ENCODE measurements at places on chromosomes 12 and 14.

DNA sequence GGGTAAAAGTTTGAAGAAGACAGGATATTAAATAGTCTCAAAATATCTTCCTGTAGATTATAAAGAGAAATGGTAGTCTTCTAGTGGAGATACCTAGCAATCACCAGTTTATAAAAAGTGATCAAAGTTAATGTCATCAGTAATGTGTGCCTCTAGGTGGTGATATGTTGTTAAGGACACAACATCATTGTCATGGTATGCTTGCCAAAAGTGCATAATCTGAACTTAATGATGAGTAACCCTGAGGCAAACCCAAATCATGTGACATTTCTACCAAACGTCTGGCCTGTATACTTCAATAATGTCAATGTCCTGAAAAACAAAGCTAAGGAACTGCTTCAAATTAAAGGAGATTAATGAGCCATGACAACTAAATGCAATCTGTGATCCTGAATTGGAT lies 214.7 kb downstream of the PHLDA1 start:
- no peak for DNase-seq

GRCh38 chr12:116366824-116367223 lies 89.3 kb upstream of the MED13L start:
- no peak for DNase-seq

- DNase-seq: no peak
Observed at GRCh38 chr12:76180401-76181277, 96.2 kb upstream of the NAP1L1 start.

DNA sequence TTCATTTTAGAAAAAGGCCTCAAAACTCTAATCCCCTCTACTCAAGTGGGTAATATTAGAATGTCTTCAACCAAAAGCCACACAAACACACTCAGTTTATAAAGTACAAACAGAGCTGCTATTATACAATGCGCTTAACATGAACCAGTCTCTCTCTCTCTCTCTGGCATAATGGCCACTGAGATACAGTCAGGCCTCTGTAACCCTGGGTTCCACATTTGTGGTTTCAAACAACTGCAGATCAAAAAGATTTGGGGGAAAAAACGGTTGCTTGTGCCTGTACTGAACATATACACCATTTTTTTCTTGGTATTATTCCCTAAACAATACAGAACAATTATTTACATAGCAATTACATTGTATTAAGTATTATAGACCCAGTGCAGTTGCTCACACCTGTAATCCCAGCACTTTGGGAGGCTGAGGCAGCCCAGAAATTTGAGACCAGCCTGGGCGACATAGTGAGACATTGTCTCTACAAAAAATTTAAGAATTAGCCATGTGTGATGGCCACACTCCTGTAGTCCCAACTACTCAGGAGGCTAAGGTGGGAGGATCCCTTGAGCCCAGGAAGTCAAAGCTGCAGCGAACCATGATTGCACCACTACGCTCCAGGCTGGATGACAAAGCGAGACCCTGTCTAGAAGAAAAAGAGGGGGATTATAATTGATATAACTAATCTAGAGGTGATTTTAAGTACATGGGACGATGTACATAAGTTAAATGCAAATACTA lies 5.6 kb downstream of the SLC11A2 start:
- DNase-seq: no peak

DNA sequence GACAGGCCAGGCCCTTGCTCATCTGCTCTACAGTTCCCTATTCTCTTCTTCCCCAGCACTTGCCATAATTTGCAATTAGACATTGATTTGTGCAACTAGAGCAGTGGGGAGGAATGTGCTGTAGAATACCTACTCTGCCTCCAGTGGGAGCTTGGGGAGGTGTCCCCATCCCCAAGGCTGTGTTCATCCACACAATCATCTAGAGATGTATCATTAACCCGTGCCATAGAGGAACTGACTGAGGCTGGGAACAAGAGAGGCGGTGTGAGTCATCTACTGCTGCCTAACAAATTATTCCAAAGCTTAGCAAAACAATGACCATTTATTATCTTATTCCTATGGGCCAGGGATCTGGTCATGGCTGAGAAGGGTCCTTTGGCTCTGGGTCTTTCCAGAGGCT lies 5.1 kb upstream of the OTUB2 start:
- DNase-seq: no peak

DNA sequence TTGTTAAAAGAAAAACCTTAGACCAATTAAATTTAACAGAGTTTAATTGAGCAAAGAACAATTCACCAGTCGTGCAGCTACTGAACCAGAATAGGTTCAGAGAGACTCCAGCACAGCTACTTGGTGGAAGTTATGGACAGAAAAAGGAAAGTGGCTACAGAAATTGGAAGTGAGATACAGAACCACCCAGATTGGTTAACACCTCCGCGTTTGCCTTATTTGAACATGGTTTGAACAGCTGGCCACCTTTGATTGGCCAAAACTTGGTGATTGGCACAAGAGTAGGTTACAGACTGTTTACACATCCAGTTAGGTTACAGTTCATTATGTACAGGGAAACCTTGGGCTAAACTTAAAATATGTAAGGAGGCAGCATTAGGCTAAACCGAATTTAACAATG lies 54.9 kb downstream of the SRGAP1 start:
- no peak for DNase-seq

- DNase-seq: peak; percentile 94
Observed at GRCh38 chr12:26832822-26833742, at the start of gene ITPR2. TSS of gene ITPR2 (minus strand) at chr12:26833194. CDS start at chr12:26832781, 413 bp downstream.

GRCh38 chr14:97571866-97572555 lies 774.8 kb downstream of the VRK1 start:
- no peak for DNase-seq

GRCh38 chr12:96427269-96427729 lies 27.1 kb upstream of the CDK17 start:
- peak; percentile 23 for DNase-seq

DNA sequence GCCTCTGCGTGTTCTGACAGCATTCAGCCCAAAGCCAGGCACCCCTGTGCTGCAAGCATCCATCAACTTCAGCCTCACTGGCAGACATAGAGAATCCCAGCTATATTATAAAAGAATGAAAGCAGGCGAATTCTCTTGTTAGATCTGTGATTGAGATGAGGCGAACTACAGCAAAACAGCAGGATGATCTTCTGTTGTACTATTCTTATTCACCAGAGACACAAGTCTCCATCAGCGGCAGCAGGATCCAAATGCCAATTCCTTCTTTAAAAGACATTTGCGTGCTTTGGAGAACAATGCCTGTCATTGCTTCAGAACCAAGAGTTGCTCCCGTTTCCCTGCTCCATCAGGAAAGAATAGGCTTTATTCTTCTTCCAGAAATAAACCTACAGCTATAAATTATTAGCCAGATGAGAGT lies 188.9 kb downstream of the SLC41A2 start:
- no peak for DNase-seq

- no peak for DNase-seq
Observed at GRCh38 chr12:63805704-63806672, 26.3 kb downstream of the RXYLT1 start.

GRCh38 chr12:7229741-7230140 lies 40.3 kb downstream of the PEX5 start:
- no peak for DNase-seq

- DNase-seq: peak; percentile 80
Observed at GRCh38 chr12:795305-795704, 42.9 kb downstream of the WNK1 start.

- peak; percentile 67 for DNase-seq
Observed at GRCh38 chr12:103928682-103929045, 1.5 kb upstream of the HSP90B1 start.

GRCh38 chr14:37590428-37591139 lies 4.5 kb downstream of the FOXA1 start:
- DNase-seq: no peak

DNA sequence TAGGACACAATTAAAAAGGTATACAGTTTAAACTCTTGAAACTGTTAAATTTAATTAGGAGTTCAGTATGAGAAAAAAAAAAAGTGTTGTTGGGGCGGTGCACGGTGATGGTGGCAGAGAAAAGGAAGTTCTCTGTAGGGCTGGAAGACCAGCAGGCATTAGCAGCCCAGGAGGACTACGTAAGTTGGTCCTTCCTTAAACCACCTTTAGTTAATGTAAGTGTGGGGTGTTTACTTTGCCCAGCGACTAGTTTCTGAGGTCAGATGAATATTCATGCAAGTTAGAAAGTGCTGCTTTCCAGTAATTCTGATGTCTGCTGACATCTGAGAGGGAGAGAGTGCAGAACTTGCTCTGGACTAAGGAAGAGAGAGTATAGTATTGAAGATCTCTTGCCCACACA lies 54.9 kb downstream of the NKX2-1 start:
- DNase-seq: no peak

DNA sequence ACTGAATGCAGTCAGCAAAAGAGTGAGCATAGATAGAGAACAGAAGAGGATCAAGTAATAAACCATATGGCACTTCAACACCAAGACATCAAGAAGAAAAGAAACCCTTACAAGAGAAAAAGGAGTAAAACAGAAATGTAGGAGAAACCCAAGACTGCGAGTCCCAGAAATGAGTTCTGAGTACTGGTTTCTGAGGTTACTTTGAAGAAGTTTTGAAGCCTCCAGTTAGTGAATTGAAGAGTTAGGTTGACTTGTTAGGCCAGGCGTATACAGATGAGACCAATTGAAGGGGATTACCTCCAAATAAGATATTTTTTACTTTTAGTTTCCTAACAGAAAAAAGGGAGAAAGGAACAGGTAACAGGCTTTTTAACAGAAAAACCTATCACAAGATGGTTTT lies 162.2 kb upstream of the SSTR1 start:
- no peak for DNase-seq

DNA sequence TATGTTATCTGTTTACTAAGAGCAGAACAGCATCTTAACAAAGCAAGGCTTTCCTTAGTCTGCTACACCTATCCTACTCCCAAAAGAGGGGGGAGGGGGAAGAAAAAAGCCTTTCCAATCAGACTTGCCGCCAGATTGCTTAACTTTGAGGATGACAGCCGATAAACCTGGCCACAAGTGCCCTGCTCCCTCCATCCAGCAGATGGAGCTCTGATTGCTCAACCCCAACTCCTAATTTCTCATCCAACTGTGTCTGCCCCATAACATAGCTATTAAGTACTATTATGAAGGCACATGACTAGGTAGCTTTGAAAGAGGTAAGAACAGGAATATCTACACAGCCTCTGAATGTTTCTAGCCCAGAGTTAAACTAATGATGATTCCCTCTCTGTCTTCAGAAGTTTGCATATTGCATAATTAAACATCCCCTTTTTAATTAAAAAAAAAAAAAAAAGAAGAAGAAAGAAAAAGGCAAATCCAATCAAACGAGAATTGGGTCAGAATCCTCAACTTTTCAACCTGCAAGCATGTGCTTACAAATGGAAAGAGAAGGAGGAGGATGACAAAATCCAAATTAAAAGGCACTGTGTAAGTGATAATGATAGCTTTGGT lies 247.4 kb downstream of the GALC start:
- peak; percentile 21 for DNase-seq

GRCh38 chr12:96141216-96141912 lies 52.8 kb upstream of the ELK3 start:
- no peak for DNase-seq

DNA sequence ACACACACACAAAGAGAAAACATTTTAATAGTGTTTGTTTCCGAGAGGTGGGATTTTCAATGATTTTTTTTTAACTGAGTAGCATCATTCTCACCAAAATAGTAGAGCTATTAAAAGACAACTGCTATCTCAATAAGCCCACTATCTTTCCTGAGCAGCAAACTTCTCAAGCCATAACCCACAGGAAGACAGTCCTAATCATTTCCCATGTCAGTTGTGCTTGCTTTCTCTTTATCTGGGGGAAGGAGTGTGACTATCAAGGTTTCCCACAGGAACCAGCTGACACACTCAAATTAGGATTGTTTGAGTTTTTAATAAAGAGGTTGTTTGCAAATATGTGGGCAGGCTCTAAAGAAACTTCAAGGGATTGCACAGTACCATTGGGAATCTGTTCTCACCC lies 4.9 kb upstream of the MAX start:
- DNase-seq: no peak

DNA sequence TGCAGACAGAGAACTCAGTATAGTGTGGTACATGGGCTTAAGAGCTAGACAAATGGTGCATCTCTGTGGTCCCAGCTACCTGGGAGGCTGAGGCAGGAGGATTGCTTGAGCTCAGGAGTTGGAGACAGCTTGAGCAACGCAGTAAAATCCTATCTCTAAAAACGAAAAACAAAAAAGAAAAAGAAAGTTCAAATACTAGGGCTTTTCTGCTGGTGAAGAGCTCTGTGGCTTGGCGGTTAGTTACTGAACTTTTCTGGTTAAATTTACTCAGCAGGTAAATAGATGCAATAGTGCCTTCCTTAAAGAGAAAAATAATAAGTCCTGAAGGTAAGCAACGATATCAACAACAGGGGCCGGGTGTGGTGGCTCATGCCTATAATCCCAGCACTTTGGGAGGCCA lies 31.4 kb upstream of the RAP1B start:
- DNase-seq: no peak

DNA sequence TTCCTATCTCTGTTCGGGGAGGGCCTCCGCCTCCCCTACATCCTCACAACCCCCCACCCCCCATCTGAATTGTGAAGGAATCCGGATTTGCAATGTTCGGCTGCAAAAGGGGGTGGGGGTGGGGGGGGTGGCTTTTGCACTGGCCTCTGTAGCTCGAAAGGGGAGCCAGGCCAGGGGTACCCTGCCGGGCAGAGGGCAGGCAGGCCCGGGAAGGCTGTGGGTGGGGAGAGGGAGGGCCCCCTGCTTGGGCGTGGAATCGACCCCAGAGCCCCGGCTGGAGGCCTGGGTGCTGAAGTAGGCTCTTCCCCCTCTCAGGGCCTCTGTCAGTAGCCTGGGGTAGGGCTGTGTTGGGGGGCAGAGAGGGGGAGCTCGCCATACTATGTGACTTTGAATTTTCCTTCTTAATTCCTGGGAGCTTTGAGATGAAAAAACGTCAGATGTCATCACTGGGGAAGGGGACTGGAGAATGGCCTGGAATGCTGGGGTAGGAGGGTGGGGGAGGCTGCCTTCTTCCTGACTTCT lies 1.1 kb downstream of the LRP1 start:
- no peak for DNase-seq

DNA sequence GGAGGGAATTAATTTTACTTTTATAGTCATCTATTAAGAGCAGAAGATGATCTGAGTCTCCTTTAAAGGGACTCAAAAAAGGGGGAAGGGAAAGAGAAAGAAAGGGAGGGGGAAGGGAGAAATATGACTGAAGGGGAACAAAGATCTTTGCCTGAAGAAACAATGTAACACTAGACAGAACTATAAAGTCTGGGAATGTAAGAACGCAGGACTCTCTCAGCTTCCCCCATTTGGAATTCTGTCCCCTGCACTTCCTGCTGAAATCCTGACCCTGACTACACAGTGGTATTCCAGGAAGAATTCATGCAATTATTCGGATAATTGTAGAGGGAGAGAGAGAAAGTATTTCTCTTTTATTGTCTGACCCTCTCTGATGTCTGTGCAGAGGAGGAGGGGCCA lies 8.6 kb upstream of the HOXC11 start:
- DNase-seq: no peak
